Articular chondrocyte of knee joint (primary cell): ENCODE measurements at places on chromosomes 12 and 14. TPM values are rescaled to one million over a fixed set of nuclear protein-coding genes. Genes with fewer than 3 reads are reported as not detected.

The POLE2 gene
- total RNA-seq = 8.5 and 13.1 TPM in 2 replicates

The CRIP1 gene
- total RNA-seq = 19.7 and 27.7 TPM in 2 replicates

The DNAH10 gene
- 0.11 and 0.26 TPM in 2 replicates for total RNA-seq

The CRACR2A gene
- total RNA-seq = 3.6 and 4.3 TPM in 2 replicates

The PLEKHD1 gene
- total RNA-seq = under 0.01 TPM in 2 replicates

The RILPL1 gene
- total RNA-seq = 11.2 and 13.3 TPM in 2 replicates

The HOXC6 gene
- total RNA-seq = 5.3 and 8.1 TPM in 2 replicates

The CCDC184 gene
- 0.52 and 0.97 TPM in 2 replicates for total RNA-seq

The KCNMB4 gene
- total RNA-seq = 0.13 and 0.22 TPM in 2 replicates

The NGB gene
- not detected in 2 replicates for total RNA-seq

The AGAP2 gene
- total RNA-seq = 0.11 and 0.39 TPM in 2 replicates

The MMP17 gene
- 0.86 and 1.3 TPM in 2 replicates for total RNA-seq

The CACNA1C gene
- 19.9 and 29.1 TPM in 2 replicates for total RNA-seq

The ANO2 gene
- 0.26 and 0.32 TPM in 2 replicates for total RNA-seq

The CLEC1B gene
- not detected in 2 replicates for total RNA-seq

The PTPRB gene
- under 0.01 and 0.32 TPM in 2 replicates for total RNA-seq
